ENCODE measurements at places on chromosomes 4 and X.

GRCh38 chr4:143381189-143382118 lies 44.8 kb downstream of the GAB1 start:
- DNase-seq, result no peak

DNA sequence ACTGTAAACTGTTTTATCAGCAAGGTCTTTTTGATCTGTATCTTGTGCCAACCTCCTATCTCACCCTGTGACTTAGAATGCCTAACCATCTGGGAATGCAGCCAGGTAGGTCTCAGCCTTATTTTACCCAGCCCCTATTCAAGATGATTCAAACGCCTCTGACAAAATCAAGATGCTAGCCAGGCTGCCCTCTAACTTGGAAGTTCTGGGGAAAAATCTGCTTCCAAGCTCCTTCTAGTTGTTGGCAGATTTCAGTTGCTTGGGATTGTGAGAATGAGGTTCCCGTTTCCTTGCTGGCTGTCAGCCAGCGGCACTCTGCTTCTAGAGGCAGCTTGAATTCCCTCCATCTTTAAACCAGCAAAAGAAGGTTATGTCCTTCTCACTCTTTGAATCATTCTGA lies 34.7 kb downstream of the LUZP4 start:
- DNase-seq, result no peak

- DNase-seq, result peak; percentile 14
Measured at GRCh38 chr4:164700471-164700870, 53.5 kb upstream of the SMIM31 start.

- no peak for DNase-seq
Measured at GRCh38 chr4:153488006-153488891, 22.1 kb downstream of the TMEM131L start.

DNA sequence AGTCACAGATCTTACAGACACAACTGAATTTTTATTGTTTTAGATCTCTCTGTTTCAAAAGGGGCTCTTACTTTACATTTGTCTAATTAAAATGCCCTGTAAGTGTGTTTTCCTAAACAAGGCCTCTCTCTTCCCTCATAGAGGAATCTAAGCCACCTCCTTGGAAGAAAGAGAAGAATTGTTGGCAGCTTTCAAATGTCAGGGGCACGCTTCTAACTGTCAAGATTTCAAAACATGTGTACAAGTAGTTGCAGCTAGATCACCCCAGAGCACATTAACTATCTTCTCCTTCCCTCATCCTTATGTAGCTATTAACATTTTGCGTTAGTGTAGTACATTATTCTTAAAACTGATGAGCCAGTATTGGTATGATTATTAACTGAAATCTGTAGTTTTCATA lies 266.5 kb upstream of the BOD1L1 start:
- DNase-seq, result no peak

- DNase-seq, result no peak
Measured at GRCh38 chrX:21952624-21953023, 12.1 kb downstream of the SMS start.

DNA sequence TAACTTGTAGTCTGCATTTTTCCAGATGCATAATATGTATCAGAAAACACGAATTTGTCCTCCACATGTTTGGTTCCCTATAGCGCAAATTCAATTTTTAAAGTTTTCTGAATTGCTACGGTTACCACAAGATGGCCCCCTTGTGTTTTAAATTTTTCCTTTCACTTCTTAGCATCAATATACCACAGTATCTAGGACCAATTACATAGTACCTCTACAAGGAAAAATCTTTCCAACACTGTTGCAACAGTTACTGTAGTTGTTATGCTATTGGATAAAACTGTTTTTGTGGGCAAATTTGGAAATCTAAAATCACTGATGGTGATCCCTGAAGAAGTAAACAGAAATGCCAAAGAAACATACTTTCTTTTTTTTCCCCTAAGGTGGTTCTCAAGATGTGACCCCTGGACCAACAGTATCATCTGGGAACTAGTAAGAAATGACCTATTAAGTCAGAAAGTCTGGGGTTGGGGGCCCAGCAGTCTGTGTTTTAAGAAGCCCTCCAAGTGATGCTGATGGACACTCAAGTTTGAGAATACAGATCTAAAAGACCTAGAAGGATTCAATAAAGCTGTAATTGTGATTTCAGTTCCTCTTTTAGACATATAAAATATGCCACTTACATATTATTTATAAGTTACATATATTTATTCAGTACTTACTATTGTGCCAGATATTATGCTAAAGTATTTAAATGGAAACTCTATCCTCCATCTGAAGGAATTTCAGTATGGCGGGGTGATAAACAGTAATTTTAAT lies 3.1 kb downstream of the ZGRF1 start:
- DNase-seq, result peak; percentile 13

- no peak for DNase-seq
Measured at GRCh38 chr4:145195167-145195952, 15.0 kb upstream of the OTUD4 start.

GRCh38 chr4:102735582-102735981 lies 25.2 kb downstream of the MANBA start:
- DNase-seq, result no peak

GRCh38 chr4:54800831-54801530 lies 143.2 kb downstream of the KIT start:
- DNase-seq, result no peak

GRCh38 chr4:182233310-182234090 lies 9.7 kb upstream of the TENM3 start:
- DNase-seq, result no peak

DNA sequence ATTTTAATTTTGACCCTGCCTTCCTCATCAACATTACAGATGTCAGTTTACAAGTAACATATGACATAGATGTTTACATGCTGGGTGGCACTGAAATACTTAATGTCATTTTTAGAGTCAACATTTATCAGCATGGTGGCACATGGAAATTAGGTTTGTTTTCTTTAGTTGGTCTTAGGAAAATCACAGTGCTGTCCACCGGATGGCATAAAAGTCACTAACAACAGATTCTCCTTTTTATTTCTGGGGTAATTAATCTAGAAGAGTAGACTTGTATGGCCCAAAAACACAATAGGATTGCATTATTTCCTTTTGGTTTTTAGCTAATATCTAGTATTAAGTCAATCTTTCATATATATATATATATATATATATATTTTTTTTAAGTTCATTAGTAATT lies 88.6 kb upstream of the HHIP start:
- no peak for DNase-seq

GRCh38 chr4:6917461-6918271 lies 8.0 kb downstream of the TBC1D14 start:
- peak; percentile 35 for DNase-seq

- DNase-seq, result no peak
Measured at GRCh38 chr4:8316251-8316771, 46.8 kb downstream of the HTRA3 start.

GRCh38 chrX:2707334-2707760 lies 16.3 kb downstream of the CD99 start:
- DNase-seq, result no peak

DNA sequence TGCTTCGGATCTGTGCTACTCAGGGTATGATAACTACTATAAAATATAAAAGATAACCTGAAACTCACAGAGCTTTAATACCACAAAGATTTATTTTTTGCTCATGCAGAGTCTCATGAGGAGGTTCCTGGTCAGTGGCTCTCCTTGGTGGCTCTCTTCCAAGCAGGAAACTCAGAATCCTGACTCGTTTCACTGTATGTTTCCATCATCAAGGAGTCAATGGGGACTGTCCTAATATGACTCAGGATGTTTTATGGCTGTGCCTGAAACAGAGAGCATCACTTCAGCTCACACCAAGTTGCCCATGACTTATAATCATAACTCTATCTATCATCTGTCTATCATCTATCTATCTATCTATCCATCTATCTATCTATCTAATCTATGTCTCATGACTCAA lies 620.8 kb upstream of the NR3C2 start:
- no peak for DNase-seq

DNA sequence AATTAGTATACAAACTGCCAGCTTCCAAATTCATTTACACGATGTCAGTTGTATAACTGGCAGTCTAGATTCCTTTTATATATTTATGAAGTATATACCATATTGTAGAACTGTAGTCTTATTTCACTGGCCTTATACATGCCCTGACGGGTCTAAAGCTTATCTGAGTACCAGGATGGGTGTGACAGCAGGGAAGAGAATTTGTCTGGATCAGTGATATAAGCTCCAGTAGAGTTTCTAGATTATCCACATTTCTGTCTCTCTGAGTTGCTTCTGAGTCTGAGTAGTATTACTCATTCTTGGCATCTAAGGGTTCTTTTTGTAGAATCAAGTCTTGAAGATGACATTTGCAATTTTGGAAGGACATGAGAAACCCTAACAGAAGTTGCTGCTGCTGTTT lies 101.3 kb downstream of the RPA4 start:
- no peak for DNase-seq

- DNase-seq, result no peak
Measured at GRCh38 chr4:73541251-73541650, 59.7 kb downstream of the AFM start.

GRCh38 chr4:173013232-173013930 lies 155.2 kb upstream of the GALNT7 start:
- DNase-seq, result peak; percentile 38

DNA sequence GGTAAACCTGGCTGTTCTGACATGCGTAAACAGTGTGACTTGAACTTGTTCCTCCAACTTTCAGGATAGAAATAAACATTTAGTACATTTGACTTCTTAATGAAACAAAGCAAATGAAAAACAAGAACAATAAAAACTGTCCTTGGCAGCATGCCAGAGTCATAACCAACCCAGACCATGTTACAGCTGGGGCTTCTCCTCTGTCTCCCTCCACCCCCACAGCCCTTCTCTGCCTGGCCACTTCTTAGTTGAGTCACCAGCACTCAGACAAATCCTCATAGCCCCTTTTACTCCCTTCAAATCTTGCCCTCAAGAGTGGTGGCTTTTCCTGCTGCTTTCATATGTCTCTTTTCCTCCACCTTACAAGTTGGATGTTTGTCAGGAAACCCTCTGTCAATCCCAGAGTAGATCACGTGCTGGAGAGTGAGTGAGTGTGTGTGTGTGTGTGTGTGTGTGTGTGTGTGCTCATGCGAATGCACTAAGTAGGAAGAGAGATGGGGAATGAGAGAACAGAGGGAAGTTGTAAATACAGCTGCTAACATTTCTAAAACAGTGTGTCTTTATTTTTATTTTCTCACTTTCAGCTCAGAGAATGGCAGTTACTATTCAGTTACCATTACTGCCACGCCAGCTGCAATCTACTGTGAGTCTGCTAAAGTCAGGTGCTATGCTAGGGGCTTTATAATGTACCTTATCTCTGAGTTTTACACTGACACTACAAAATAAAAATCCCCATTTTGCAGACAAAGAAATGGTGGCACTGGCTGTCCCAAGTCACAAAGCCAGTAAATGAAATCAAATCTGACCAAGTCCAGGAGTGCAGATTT lies 15.0 kb downstream of the SCARB2 start:
- peak; percentile 31 for DNase-seq

- DNase-seq, result no peak
Measured at GRCh38 chr4:74528178-74528577, 83.2 kb downstream of the AREG start.

DNA sequence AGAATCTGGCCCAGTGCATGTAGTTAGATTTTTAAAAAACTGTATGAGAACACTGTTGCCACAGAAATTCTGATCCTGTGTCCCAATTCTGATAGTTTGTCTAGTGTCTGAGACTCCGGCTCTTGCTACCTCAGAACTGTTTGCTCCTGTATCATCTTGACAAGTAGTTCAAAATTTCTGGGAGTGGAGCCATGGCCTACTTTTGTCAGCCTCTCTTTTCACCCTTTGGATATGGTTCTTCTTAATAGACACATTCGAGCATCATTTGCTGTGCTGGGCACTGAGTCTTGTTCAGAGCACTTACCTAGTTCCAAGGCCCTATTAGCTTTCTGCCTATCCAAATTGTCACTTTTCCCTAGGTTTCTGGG lies 46.9 kb downstream of the ATP10D start:
- DNase-seq, result no peak

DNA sequence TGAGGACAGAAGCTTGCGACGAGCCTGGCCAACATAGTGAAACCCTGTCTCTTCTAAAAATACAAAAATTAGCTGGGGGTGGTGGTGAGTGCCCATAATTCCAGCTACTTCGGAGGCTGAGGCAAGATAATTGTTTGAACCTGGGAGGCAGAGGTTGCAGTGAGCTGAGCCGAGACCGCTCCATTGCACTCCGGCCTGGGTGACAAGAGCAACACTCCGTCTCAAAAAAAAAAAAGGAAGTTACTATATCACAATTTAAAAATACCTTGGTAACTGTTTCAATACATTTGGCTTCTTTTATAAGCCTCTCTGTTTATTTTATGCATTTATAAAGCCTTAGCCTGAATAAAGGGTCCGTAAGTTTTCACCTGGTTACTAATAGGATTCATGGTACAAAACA lies 46.6 kb upstream of the CHRNA9 start:
- no peak for DNase-seq

DNA sequence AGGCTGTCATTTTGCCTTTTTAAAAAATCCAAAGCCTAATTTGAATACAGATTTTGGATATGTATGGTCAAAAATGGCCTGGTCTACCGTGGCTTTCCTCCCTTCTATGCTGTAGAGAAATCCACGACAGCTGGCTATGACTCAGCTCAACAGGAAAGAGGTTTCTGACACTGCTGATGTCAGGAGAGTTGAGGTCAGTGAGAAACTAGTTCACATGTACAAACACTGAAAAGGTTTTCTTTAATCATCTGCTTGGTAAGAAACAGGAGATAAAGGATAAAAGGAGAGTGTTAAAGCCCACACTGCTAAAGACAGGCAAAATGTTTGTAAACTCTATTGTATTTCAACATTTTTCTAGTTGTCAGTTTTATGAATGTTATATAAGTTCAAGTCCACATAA lies 113.9 kb downstream of the NYX start:
- DNase-seq, result no peak

DNA sequence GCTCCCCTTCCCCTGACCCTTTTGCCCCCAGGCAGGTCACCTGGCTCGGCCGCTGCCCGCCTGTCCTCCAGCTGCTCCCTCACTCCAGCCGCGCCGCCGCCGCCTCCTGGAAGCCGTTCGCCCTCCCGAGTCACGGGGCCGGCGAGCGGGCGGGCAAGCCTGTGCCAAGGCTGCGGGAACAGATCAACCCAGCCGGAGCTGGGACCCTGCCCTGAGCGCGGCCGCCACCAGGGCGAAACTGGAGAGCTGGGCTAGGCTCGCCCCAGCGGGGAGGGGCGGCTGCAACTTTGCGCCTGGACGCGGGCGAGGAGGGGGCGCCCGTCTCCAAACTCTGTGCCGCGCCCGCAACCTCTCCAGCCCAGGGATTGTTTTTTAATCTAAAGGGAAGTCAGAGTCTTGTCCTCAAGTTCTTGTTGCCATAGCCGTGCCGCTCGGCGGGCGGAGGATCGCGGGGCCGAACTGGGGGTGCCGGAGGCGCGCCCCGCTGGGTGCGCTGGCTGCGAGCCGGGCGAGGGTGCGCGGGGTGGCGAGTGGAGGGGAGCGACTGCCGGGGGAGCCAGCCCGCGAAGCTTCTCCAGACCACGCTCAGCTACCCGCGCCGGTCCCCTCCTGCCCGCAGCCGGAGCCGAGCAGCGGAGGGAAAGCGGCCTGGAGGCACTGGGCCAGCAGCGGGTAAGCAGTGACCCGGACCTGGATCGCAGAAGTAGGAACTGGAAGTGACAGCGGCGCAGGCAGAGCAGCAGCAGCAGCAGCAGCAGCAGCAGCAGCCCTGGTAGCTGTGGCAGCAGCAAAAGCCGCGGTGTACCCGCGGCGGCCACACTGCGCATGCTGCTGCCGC lies 13.4 kb downstream of the ARHGEF6 start:
- peak; percentile 28 for DNase-seq
